IPS DF 19.7 (cell line): ENCODE measurements at places on chromosomes 1 and 21.

- no peak for DNase-seq
Observed at GRCh38 chr21:44279354-44280260, 6.1 kb upstream of the AIRE start.

DNA sequence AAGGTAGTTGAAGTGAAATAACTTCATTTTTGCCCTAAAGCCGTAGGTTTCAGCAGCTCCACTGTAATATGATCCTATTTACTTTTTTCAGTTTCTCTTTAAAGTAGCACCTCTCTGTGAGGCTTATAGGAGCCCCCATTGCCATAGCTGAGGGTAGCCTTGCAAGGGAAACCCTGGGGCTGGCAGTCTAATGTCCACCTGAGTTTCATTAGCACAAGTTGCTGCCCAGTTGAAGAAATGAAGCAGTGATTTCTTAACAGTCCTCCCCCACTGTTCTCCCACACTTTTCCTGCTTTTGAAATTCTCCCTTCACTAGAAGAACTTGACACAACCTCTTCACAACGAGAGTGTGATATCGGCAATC, 1.5 kb downstream of the HMCN1 start:
- DNase-seq = no peak

- no peak for DNase-seq
Observed at GRCh38 chr1:172944931-172945330, 105.8 kb downstream of the TNFSF18 start.

GRCh38 chr1:57897581-57897980, 473.7 kb upstream of the DAB1 start:
- no peak for DNase-seq

GRCh38 chr1:53535846-53536245, 76.6 kb downstream of the DMRTB1 start:
- DNase-seq = no peak

DNA sequence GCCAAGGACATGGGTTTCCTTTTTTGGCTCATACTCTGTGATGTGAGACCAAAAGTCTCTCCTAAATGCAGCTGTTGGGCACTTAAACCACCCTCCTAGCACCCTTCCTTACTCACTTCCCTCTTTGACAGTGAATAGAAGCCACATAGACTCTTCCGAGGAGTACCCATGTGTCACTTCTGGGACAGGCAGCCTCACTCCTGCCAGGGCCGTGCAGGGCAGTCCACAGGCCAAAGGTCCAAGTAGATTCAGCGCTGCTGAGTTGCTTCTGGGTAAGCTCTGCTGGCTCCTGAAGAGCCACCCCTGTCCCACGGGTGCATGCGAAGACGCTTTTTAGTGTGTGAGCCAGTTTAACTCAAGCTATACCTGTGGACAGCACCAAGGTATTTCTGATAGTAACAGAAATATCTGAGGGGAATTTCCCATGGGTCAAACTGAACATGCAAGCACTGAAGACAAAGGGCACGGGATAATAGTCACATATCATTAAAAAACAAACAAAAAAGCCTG, 36.8 kb upstream of the BMP8B start:
- no peak for DNase-seq

DNA sequence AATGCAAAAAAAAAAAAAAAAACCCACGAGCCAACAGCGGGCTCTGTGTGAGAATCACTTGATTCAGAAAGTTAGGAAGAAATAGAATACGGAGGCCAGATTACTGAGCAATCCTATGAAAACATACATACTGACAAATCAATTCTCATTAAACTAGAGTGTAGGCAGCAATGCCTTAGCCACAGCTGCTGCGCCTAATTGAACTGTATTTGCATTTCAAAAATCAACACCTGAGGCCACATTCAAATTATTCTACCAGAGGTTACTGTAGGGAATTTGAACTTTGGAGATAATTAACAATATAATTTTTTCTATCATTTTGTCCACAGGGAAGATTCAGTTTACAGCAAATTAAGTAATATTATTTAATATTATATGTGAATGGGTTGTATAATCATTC, 138.4 kb upstream of the PLD5 start:
- DNase-seq = no peak

DNA sequence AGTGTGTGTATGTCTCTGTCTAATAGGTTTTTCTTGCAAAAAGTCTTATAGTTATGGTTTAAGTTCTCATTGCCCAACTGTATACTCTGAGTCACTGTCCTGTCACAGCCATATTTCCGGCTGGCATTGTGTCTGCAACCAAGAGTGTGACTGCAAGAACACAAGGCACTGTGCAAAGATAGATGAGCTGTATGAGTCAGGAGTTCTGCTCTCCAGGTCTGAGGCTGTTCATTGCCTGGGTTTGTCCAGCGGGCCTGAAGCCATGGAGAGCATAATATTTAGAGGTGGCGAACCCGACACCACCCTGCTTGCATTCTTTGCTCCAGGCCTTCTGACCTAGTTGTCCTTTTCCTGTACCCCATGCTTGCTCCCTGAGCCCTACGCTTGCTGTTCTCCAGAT, 50.9 kb upstream of the CNIH3 start:
- no peak for DNase-seq
